ENCODE measurements at places on chromosomes 2 and 18.

DNA sequence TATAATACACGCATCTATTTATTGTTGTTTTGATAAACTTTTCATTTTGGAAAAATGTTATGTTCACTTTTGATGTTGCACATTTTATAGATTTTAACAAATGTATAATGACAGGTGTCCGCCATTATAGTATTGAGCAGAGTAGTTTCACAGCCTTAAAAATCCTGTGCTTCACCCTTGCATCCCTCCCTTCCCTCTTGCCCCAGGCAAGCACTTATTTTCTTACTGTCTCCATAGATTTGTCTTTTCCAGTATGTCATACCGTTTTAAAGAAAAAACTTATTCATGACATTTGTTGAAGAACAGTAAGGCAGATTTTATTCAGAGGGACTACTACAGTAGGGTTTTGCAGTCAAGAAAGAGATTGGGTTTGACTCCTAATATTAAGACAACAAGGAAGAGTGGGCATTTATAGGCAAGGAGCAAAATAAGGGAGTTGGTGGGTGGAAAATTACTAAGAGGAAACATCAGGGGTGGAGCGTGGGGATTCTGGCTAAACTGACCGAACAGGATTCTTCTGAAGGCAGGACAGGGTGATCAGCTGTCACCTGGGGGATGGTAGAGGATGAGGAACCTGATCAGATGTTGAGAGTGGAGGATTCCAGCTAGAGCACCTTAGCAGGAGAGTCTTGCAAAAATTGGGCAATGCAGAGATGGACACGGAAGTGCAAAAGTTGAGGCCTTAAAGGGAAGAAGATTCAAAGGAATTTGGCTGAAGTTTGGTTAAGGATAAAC, 108.8 kb downstream of the NCK2 start:
- DNase-seq = no peak

DNA sequence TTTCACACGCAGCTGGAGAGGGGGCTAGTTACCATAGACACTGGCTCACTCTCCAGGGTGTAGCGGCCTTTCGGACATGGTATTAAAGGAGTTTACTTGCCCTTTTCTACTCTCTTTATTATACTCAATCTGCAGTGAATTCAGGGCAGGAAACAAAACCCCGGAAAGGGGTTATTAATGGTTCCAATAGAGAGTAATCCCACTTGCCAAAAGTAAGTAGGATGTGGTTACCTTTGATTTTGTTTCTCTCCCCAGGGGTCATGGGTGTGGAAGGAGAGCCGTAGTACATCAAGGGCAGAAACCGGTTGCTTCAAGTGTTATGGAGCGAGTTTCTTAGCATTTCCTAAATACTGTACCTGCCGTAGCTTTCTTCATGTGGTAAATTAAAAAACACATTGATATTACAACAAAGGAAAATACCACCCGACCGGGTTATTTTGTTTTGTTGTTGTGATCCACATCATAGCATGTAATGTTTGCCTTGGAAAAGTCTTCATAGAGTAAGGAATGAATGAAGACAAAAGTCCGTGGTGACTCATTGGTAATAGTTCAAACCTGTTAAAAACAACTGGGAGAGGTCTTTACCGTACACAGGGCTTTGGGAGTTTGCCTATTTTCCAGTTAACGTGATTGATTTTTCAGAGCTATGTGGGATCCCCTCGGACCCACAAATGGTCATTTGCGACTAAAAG, 71.5 kb downstream of the SLC4A3 start:
- DNase-seq = no peak

DNA sequence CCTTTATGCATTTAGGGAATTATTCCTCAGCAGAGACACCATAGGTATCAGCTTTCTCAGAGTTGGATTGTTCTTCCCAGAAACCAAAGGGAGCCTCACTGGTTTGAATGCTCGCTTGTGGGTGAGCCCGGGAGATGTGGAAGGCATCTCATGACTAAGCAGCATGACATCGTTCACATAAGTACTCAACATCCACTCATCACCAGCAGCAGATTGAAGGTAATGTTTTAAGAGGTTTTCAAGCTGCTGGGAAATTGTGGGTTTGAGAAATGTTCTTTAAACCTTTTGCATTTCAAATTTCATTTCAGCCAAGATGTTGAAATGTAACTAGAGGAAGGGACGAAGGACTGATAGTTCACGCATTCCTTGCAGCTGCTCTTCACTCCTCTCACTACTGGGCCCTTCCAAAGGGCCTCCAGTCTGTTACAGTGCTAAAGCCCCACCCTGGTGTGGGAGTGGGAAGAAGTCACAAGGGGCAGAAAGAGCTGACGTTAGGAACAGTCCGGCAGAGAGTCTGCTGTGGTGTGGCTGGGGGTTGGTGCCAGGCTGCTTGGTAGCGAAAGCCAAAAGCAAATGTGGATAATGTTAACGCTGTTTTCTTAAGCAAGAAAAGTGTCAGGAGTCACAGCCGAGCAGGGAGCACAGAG, 324.5 kb upstream of the EPHA4 start:
- DNase-seq = no peak

DNA sequence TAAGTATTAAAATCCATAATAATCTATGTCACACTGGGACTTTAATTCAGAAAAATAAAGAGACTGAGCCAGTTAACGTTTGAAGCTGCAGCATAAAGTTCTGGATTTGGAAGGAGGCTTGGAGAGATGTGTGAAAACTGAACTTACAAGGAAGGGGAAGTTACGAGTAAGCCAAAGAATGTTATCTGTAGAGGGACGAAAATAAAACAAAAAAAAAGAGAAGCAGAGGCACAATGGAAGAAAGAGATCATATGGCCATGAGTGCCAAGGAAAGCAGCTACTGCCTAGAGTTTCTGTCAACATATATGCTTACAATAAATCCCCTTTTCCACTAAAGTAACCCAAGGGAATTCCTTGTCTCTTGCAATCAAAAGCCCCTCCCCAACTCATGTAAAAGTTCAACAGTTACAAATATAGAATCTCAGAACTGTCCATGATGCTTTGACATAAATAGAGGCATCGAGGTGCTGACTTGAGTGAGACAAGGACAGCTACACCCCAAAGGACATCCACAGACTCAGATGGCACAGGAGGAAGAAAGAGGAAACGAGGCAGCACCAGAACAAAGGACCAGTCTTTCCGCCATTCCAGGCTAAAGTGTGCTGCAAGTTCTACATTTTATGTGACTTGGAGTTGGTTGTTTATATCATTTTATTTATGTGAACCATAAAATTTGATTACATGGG, 16.1 kb upstream of the ARL5A start:
- DNase-seq = peak; percentile 55

- no peak for DNase-seq
These were observed 20.8 kb upstream of the CIDEA start for GRCh38 chr18:12233378-12233777.

- no peak for DNase-seq
These were observed 1390.5 kb upstream of the CELF4 start for GRCh38 chr18:38956068-38956467.

DNA sequence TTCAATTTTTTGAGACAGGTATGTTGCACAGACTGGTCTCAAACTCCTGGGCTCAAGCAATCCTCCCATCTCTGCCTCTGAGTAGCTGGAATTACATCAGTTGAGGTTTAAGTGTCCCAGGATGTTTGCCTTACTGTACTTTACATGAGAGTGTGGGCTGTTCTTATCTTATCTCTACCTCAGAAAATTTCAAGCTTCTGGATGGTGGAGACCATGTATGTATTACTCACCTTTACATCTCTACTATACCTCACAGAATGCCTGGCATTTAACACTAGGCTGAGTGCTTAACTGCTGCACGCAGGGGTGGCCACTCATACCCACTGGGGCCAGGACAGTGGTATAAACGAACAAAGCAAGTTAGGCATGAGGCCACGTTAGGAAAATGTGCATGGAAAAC, 272.0 kb upstream of the RAB12 start:
- DNase-seq = no peak

DNA sequence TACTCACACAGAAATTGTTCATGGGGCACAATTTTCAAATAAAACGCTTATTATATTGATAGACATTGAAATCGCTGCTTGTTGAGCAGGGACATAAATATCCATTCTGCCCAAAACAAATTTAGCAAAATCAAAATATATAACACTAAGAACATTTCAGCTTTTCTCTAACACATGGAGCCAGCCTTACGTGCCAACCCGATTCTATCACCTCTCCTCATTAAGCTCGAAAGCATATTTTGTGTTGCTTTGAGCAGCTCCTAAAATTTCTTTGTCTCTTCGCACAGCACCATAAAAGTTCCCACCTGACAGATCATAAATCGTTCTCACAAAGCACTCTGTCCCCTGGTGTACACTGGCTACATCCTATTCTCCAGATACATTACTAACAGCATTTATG, 1034.4 kb upstream of the KLHL29 start:
- DNase-seq = no peak

GRCh38 chr2:29777161-29777560, 144.2 kb downstream of the ALK start:
- no peak for DNase-seq

GRCh38 chr2:68125821-68126220, 31.9 kb upstream of the PNO1 start:
- no peak for DNase-seq

DNA sequence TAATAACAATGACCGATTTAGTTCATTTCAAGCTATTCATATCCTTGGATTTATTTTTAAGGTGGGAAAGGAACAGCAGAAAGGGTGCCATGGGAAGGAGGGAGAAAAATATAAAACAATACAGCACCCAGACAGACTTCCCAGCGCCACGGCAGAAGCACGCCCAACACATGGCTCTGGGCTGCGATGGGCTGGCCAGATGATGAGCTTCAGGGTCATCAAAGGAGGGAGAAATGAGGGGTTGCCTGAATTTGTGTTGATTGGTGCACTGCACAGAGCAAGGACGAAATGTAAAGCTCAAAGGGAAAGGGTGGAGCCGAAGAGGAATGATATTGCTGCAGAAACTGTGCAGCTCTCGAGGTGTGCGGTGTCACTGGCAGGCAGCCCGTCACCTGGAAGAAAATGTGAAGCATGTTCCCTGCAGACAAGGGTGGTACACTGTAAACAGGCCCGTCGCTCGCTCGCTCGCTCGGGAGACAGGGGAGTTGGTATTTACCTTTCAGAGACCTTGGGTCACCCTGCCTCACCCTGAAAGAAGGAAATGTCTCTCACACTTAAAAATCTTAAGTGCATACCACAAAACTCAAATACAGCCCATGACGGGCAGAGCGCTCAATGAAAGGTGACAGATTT, 195.5 kb upstream of the CTAGE1 start:
- no peak for DNase-seq

Measured in KBM-7 (cell line).